ENCODE measurements at places on chromosomes 5 and 9.

DNA sequence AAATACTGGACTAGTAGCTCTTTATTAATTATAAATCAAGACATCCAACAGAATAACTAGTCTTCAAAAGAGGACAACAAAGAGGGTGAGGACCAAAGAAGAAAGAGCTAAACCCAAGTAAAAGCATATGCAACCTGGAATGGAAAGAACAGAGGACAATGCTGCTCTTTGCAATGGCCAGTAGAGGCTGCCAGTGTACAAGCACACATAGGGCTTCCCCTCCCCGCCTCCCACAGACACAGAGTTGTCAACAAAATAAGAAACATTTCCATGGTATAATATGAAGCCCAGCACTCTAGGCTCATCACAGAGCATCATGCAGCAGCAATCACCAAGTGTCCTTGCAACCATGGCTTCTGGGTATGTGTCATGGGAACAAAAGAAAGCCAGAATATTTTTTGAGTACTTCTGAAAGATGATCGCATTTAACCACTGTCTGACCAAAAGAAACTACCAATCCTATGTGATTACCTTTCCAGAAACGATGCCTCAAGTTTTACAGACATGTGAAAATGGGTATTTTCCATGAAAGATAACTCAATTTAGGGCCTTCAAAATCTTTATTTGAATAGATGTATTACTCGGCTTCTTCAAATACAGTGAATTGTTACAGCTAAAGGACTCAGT, 58.1 kb downstream of the RFX3 start:
- peak; percentile 46 for DNase-seq
- no peaks in the 10 kb centered on the region for H3K27me3 ChIP-seq
- no peak overlapping the region for H3K4me3 ChIP-seq
- no peaks in the 10 kb centered on the region for H3K36me3 ChIP-seq
- no peak overlapping the region for H3K27ac ChIP-seq
- H3K4me1 ChIP-seq: no peaks in the 10 kb centered on the region

GRCh38 chr5:150625831-150626746, 14.4 kb upstream of the SYNPO start:
- peaks cover 17% of the 10 kb centered on the region for H3K27me3 ChIP-seq
- H3K36me3 ChIP-seq: peaks cover 5% of the 10 kb centered on the region
- no peak for DNase-seq
- H3K27ac ChIP-seq: peak overlapping the region; percentile 16
- H3K4me3 ChIP-seq: peak overlapping the region; percentile 72

- H3K4me1 ChIP-seq: no peaks in the 10 kb centered on the region
- no peaks in the 10 kb centered on the region for H3K36me3 ChIP-seq
- no peaks in the 10 kb centered on the region for H3K27me3 ChIP-seq
Observed at GRCh38 chr9:22265038-22265437, 181.6 kb upstream of the DMRTA1 start.

DNA sequence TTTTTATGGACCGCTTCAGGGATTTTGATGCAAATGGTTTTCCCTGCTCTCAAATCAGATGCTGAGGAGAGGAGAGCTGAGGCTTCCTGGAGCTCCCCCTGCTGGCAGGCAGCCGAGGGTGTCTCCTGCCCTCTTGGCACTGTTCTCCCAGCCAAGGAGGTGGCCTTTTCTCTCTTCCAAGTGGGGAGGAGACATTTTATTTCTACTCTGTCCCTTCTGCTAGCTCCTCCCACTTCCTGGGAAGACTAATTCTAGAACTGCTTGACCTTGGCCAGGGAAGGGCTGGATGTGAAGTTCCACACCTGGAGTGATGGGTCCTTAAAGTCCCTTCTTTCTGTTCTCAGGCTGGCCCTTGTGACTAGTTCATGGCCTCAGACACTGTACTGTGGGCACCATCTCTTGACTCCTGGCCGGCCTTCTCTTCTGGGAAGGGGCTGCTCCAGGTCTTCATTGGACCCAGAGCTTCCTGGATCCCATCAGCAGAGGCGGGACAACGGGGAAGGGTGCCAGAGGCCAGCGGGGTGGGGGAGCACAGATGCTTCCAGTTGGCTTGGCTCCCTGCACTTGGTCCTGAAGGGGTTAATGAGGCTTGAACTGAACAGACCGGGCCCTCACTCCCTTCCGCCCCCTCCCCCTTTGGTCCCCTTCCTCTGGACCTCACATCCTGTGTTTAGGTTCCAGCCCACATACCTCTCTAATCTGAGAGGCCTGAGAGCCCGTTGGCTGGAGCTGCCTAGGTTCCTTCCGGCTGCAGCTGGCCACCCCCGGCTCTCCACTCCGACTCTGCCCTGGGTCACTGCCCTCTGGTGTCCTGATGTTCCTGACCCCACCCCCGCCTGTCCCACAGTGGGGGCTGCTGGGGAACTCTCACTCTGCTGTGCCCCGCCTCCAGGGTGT, 32.1 kb downstream of the PTPA start:
- peaks cover 11% of the 10 kb centered on the region for H3K27me3 ChIP-seq
- peaks cover 9% of the 10 kb centered on the region for H3K36me3 ChIP-seq
- H3K4me3 ChIP-seq: peak overlapping the region; percentile 73
- peaks cover 51% of the 10 kb centered on the region for H3K4me1 ChIP-seq
- H3K27ac ChIP-seq: peak overlapping the region; percentile 98

DNA sequence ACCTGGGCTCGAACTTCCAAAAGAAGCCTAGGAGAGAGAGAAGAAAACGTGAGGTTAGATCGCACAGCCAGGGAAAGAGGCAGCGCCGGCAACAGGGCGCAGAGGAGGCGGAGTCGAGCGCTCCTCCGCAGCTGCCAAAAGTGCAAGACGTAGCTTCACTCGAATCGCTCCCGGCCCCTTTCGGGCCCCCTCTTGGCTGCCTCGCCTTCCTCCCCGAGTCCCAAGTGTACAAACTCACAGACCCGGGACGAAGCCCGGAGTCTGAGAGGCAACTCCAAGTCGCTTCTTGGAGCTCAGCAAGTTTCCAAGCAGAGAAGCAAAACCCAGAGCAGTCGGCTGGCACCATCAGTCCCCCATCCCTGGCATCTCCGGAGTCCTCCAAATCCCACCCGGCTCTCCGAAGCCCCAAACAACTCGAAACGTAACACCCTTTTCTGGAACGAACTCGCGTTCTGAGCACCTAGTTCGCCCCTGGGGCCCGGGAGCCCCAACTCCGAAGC, 1.2 kb downstream of the MIER3 start:
- peaks cover 8% of the 10 kb centered on the region for H3K36me3 ChIP-seq
- H3K4me3 ChIP-seq: peak overlapping the region; percentile 94
- peaks cover 2% of the 10 kb centered on the region for H3K27me3 ChIP-seq
- DNase-seq: peak; percentile 57
- peaks cover 14% of the 10 kb centered on the region for H3K4me1 ChIP-seq

- peaks cover 26% of the 10 kb centered on the region for H3K4me1 ChIP-seq
- H3K27me3 ChIP-seq: peaks cover 10% of the 10 kb centered on the region
- H3K27ac ChIP-seq: no peak overlapping the region
- no peak for DNase-seq
Observed at GRCh38 chr9:129547869-129548570, 72.9 kb downstream of the C9orf50 start.

DNA sequence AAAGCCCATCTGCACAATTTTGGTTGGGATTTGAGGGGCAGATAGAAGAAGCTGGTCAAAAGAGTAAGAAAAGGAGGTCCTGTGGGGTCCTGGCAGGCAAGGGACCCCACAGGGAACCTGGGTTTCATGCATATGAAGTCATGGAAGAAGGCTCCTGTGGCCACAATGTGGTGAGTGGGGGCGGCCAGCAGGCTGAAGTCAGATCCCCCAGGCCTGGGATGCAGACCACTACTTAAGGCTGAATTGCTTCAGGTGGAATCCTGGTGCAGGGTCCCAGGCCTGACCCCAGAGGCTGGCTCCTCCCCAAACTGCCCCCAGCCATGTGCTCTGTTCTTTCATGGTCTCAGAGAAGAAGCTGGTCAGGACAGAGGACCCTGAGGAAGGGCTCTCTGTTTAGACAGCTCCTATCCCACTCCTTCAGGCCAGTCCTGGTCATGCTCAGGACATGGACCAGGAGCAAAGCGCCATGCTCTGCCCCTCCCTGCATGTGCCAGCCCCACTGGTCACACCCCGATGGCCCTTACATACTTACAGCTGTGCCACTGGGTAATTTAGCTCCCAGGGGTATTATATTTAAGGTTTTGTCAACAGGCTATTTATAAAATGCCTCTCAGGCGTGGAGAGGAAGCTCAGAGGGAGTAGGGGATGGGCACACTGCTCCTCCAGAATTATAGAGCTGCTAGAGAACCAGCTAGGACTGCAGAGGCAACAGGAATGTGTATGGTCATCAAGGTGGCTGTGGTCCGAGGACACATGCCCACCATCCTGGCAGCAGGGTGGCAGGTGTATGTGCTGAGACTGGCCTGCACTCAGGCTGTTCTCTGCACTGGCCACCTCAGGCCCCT, 33.4 kb downstream of the C5orf15 start:
- no peak overlapping the region for H3K27ac ChIP-seq
- H3K4me1 ChIP-seq: no peaks in the 10 kb centered on the region
- peaks cover 7% of the 10 kb centered on the region for H3K27me3 ChIP-seq
- DNase-seq: no peak

- no peak for DNase-seq
- H3K36me3 ChIP-seq: peaks cover 35% of the 10 kb centered on the region
- H3K27me3 ChIP-seq: peaks cover 2% of the 10 kb centered on the region
- H3K27ac ChIP-seq: peak overlapping the region; percentile 64
Observed at GRCh38 chr5:32165597-32165996, 8.5 kb downstream of the GOLPH3 start.

DNA sequence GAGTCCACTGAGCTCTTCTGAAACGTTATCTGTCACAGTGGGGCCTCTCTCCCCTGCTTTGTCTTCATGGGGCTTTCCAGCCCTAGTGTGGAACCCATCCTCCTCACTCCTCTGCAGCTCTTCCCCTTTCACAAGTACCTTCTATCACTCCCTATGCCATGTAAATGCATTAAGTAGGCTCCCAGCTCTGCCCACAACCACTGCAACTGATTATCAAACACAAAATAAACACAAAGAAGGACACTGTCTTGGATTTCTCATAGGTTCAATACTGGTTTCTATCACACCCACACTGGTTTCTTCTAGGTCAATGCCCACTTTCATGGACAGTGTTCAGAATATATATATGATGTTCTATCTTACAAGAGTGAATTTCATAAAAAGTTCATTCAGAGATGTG, 139.4 kb downstream of the GNAQ start:
- peaks cover 1% of the 10 kb centered on the region for H3K27me3 ChIP-seq
- H3K4me1 ChIP-seq: peaks cover 7% of the 10 kb centered on the region
- no peaks in the 10 kb centered on the region for H3K36me3 ChIP-seq
- H3K27ac ChIP-seq: no peak overlapping the region
- H3K4me3 ChIP-seq: no peak overlapping the region

- peaks cover 5% of the 10 kb centered on the region for H3K4me1 ChIP-seq
- no peak overlapping the region for H3K4me3 ChIP-seq
- DNase-seq: no peak
- no peaks in the 10 kb centered on the region for H3K36me3 ChIP-seq
- H3K27ac ChIP-seq: no peak overlapping the region
Observed at GRCh38 chr9:14770592-14770991, 48.1 kb upstream of the CER1 start.

- no peaks in the 10 kb centered on the region for H3K4me1 ChIP-seq
- DNase-seq: no peak
- no peaks in the 10 kb centered on the region for H3K36me3 ChIP-seq
- H3K4me3 ChIP-seq: no peak overlapping the region
- no peak overlapping the region for H3K27ac ChIP-seq
Observed at GRCh38 chr9:131772940-131773339, 33.1 kb upstream of the RAPGEF1 start.

- H3K27ac ChIP-seq: no peak overlapping the region
- peaks cover 23% of the 10 kb centered on the region for H3K4me1 ChIP-seq
- no peak for DNase-seq
Observed at GRCh38 chr5:170333161-170333910, 35.8 kb upstream of the LCP2 start.

DNA sequence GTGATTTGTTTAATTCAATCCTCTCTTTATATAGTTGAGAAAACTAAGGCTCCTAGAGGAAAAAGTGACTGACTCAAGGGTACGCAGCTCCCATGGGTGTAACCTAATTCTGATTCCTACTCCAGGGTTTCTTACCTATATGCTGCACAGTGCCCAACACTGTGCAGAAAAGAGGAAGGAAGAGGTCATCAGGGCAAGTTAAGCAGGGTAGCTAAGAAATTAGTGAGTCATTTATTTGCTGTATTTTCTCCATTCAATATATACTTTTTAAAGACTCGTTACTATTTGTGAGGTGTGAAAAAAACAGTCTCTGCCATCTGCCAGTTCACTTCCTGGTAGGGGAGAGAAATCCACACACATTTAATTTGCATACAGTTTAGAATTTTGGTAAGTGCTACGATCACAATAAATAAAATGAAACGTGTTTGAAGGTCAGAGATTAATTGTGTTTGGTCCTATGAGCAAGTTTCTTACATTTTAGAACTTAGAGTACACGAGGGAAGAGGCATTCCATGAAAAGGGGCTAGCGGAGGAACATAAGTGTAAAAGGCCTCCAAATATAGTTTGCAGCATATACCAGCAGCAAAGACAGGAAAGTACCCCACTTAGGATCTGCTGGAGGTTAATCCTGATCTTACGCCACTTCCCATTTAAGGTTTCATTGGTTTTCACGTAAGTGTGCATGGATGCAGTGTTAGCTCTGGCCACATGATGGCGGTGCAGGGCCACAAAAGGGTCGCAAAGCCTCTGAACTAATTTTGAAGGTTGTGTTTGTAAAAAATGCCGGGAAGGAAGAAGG, 59.9 kb upstream of the TLR4 start:
- peaks cover 21% of the 10 kb centered on the region for H3K4me1 ChIP-seq
- no peaks in the 10 kb centered on the region for H3K36me3 ChIP-seq
- H3K27ac ChIP-seq: no peak overlapping the region
- H3K4me3 ChIP-seq: no peak overlapping the region
- H3K27me3 ChIP-seq: no peaks in the 10 kb centered on the region
- DNase-seq: peak; percentile 72

DNA sequence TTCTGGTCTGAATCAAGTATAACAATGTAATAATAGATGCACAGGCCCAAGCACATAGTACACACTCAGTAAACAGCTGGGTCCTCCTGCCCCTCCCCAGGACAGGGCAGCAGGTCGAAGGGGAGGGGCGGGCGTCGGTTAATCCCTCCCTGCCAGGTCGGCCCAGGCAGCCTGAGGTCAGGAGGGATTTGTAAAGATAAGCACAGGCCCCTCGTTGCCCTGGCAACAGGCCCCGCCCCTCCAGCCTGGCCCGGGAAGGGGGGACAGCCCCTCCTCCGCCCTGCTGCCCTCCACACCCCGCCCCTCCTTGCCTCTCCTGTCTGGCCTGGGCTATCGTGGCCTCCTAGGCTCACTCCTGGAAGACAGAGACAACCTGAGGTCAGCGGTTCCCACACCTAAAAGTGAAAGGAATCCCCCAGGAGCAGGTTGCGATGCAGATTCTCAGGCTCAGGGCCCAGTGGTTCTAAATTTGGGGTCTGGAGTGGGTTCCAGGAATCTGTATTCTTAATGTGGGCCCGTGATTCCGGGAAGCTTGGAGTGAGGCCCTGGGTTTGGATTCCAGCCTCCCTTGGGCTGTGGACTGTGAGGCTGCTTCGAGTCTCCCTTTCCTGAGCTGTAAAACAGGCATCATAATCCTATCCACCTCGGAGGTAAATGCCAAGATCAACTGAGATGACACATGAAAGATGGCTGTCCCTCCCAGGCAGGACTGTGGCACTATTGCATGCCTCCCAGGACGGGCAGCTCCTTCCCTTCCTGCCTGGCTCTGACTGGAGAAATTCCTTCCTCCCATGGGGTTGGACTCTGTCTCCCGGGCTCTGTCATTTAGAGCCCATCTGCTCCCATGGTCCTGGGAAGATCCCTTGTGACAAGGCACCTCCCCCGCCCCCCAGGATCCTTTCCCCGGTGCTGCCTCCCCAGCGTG, 4.4 kb downstream of the CRB2 start:
- DNase-seq: peak; percentile 86
- no peaks in the 10 kb centered on the region for H3K36me3 ChIP-seq
- no peak overlapping the region for H3K4me3 ChIP-seq
- peaks cover 10% of the 10 kb centered on the region for H3K4me1 ChIP-seq
- peak overlapping the region; percentile 61 for H3K27ac ChIP-seq
- H3K27me3 ChIP-seq: peaks cover 21% of the 10 kb centered on the region
